Stromal cell of bone marrow (primary cell): ENCODE measurements at places on chromosomes 1 and 21.

DNA sequence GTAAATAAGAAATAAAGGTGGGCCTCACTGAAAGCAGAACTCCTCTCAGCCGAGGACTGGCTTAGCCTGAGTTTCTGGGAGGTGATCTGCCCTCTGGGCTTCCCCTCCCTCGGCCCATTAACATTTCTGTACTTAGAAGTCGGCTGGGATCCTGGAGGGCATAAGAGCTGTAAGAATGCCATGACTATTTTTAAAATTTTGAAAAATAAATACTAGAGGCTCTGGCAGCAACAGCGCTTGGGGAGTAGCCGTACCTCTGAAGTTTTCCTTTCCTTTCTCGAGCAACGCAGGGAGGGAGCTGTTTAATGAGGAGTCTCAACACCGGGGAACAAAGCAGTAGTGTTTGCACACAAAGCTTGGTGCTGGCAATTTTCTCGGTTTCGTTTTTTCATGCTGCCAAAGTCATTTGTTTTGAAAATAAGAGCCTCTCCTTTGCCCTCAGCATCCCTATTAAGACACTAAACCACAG is 498.7 kb downstream of the SMYD3 start:
- DNase-seq, result no peak

DNA sequence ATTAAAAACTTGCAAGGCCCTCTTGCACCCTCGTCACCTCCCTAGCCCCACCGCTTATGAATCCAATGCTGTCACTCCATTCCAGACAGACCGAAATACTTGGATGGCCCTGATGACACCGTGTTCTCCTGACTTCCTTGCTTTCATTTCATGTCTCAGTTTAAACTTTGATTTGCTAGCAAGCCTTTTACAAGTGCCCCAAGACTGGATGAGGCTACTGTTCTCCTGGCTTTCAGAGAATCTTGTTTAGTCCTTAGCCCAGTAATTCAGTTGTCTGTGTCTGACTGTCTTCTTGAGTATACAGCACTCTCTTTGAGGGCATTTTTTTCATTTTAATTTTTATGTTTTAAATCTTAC is 824 bp upstream of the IFI44L start:
- no peak for DNase-seq

DNA sequence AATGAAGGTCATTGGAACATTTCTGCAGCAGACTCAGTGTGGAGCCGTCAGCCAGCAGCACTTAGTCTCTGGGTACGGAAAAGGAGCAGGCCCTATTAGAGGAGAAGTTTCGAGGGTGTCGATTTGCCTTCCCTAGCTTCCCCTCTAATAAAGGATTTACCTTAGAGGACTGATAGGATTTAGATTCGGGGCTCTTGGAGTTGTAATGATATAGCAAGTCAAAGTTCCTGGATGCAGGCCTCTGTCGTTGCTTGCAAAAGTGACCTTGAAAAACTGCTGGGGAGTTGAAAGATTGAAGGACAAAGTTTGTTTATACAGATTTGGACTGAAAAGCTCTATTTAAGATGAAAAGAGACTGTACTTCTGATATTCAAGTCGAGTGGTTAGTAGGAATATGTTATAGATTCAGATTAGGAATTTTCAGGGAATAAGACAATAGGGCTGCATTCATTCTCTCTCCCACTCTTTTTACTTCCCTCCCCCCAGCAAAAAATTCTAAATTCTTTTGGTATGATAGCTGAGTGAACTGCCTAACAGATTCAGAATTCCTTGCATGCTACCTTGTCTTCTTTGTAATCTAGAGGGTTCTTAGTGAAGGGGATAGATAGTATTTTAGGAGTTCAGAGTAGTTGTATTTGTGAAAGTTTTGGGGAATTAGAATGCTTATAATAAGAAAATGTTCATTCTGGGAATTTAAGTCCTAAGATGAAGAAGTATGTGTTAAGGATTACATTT is 19.2 kb downstream of the NFYC start:
- no peak for DNase-seq

DNA sequence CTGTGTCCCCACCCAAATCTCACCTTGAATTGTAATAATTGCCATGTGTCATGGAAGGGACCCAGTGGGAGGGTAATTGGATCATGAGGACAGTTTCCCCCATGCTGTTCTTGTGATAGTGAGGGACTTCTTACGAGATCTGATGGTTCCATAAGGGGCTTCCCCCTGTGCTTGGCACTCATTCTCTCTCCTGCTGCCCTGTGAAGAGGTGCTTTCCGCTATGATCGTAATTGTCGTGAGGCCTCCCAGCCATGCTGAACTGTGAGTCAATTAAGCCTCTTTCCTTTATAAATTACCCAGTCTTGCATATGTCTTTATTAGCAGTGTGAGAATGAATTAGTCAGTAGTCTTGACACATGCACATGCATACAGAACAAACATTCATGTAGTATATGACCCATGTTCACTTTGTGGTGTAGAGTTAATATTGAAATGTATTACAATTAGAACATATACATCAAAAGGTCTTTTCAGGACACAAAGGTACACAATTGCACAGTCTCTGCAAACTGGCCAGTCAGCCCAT is 16.9 kb upstream of the IFI16 start:
- DNase-seq, result no peak

- DNase-seq, result peak; percentile 18
Observed at GRCh38 chr1:206892351-206892984, 4.8 kb upstream of the IL24 start.

- no peak for DNase-seq
Observed at GRCh38 chr1:190169311-190170067, 308.2 kb downstream of the BRINP3 start.

- no peak for DNase-seq
Observed at GRCh38 chr1:246639732-246640131, 73.5 kb downstream of the CNST start.

DNA sequence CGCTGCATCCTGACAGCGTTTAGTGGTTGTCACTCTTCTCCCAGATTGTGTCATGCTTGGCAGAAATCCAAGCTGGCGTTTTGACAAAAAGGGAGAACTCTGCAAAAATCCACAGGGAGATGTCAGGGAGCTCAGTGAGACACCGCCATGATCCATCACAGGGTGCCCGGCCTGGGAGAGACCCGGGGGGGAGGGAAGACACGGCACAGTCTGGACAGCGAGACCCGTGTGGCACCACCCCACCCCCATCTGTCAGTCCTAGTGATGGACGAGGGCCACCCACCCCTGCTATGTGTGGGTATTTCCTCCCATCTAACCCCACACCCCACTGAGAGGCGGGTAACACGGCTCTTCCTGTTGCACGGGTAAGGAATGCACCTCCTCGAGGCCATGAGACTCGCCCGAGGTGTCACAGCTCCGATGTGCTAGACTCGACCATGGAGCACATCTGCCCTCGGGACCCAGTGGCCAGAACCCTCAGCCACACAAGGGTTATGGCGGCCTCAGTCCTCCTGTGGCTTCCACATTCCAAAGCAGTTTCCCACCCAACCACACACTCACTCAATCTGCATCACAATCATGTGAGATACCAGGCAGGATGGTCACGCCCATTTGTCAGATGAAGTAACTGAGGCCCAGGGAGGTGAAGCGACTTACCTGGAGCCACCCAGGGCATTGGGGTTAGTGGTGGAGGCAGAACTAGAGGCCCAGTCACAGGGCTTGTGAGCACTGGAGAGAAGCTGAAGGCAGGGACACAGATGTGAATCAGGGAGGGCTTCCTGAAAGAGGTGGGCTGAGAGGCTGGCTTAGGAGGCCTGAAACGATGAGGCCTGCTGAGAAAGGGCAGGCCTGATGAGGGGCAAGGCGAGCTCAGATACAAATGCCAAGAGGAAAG is 688.5 kb downstream of the MATN1 start:
- DNase-seq, result no peak

- peak; percentile 88 for DNase-seq
Observed at GRCh38 chr21:42056996-42057689, 14.0 kb upstream of the UMODL1 start.

DNA sequence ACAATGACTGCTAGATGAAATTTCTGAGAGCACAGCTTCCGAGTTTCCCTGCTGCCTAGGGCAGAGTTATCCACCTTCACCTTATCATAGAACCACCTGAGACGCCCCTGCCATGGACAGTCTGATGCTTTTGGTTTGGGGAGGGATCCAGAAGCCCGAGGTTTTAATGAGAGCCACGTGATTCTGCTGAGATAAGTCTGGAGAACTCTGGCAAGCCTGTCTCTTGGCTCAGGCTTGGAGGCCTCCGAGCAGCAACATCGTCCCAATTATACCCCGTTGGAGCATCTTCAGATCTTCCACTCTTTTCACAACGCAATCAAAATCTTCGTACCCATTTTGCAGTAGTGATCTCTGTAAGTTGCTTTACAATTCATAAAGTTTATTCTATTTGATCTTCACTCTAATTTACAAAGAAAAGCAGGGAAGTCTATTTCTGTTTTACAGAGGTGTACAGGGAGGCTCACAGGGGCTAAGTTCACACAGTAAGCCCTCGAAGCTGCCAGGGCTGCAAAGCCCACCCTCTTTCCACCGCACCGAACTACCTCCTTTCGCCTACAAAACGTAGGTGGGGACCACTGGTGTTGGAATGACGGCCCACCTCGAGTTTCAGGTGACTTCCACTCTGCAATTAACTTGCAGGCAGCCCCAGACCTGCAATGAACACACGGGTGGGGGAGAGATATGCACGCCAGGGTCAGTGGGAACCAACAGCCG is 513 bp upstream of the HHAT start:
- no peak for DNase-seq

GRCh38 chr1:10380594-10381275 is 18.1 kb upstream of the PGD start:
- peak; percentile 92 for DNase-seq

DNA sequence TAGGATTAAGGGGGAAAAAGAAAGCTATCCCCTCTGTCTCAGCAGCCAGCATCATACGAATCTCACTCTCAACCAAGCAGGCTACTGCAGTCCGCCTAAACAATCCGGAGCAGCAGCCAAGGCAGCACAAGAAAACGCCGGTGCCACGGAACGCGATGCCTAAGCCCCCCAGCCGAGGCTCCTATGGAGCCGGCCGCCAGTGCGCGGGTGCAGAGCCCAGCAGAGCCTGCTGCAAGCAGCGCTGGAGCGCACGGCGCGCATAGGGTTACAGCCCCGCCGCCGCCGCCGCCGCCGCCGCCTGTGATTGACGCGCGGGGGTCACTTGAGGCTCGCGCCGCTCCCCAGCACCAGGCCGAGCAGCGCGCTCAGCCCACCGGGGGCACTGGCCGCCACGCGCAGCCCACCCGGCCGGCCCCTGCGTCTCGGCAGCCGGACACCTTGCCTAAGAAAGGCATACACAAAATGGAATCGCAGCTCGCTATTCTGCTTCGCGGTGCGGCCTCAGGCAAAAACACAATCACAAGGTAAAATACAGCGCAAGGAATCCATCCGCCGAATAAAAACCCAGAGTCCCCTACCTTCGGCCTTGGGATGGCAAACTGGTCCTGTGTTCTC is 780 bp downstream of the HIVEP3 start:
- no peak for DNase-seq

- DNase-seq, result peak; percentile 68
Observed at GRCh38 chr1:151199873-151200581, 1.7 kb downstream of the PIP5K1A start.

DNA sequence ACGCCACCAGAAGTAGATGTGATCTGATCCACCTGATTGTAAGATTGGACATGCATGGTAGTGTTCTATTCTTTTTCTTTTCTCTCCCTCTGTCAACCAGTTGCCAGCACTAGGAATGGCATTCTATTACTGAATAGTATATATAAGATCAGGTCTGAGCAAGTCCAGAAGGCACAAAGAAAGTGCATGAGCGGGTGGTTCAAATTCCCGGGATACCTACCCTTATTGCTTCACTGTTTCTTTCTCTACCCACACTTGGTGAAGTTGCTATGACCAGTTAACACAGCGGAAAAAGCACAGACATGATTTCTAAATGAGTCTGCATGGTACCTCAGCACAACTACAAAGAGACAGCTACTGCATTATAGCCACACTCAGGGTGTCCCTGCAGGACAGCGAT is 64.0 kb downstream of the SLC9A1 start:
- DNase-seq, result no peak

DNA sequence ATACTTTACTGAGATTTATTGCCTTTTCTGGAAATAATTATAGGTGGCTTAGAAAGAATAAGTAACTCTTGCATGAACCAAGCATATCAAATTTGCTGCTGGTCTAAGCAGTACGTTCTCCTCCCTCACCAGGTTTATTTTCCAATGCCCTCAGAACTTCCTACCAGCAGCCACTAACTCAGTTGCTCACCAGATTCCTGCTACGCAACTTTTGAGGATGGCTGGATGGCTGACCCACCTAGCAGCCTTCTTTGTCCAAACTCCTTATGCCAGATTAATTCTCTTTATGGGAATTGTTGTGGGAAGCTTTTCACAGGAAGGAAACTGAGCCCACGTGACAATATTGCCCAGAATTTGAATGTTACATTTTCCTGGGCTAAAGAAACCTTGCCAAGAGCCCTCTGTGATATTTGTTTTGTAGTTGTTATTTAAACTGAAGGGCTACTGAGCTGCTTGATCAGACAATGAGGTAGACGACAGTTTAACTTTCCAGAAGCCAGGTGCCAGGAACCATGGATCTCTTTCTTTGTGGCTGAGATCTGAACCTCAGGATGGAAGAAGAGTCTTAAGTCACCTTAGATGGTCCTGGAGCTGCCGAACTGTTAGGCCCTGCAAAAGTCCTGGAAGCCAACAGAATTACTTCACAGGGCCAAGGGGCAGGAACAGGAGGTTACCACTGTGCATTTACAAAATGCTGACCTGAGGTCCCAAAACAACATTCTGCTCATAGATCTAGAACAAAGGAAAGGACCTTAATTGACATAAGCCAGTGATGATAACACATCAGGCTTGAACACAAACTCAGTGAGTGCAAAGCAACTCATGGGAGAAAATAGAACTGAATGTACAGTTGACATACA is 85.5 kb upstream of the ATP1A1 start:
- no peak for DNase-seq

- DNase-seq, result no peak
Observed at GRCh38 chr1:207362962-207363860, 41.7 kb downstream of the CD55 start.
